ENCODE measurements at places on chromosomes 1 and 21. TPM values are rescaled to one million over a fixed set of nuclear protein-coding genes. Genes with fewer than 3 reads are reported as not detected.

- no peak overlapping the region for H3K27ac ChIP-seq
- H3K27me3 ChIP-seq = no peaks in the 10 kb centered on the region
- no peak overlapping the region for H3K4me3 ChIP-seq
- no peak for DNase-seq
- no peaks in the 10 kb centered on the region for H3K4me1 ChIP-seq
Observed at GRCh38 chr1:147648933-147649332, 21.4 kb downstream of the ACP6 start.

DNA sequence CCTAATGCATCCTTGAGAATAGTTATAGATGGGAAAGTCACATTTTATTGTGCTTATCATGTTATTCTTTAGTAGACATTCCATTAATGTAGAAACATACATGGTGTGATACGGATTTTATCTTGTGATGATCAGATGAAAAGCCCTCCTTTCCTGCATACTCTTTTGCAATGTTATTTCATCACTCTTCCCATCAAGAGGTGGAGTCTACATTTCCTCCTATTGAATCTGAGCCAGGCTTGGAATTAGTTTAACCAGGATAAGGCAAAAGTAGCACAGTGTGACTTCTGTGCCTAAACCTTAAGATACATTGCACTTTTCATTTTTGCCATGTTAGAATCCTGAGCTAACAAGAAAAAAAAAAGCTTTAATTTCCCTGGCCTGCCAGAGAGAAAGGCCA is 393.7 kb upstream of the ST6GALNAC5 start:
- H3K4me3 ChIP-seq = no peak overlapping the region
- H3K27ac ChIP-seq = no peak overlapping the region
- no peaks in the 10 kb centered on the region for H3K36me3 ChIP-seq
- no peak for DNase-seq

- peak within 1 kb of the TSS; percentile 28 for H3K4me3 ChIP-seq
- peak within 1 kb of the TSS; percentile 92 for H3K27ac ChIP-seq
- no peaks in the 10 kb centered on the region for H3K27me3 ChIP-seq
- peak; percentile 96 for DNase-seq
- peaks cover 71% of the 10 kb centered on the region for H3K4me1 ChIP-seq
Observed at GRCh38 chr1:31703431-31704270, at the start of gene COL16A1. COL16A1 (minus strand) TSS chr1:31704017; CDS start chr1:31702193, 1,824 bp downstream.

DNA sequence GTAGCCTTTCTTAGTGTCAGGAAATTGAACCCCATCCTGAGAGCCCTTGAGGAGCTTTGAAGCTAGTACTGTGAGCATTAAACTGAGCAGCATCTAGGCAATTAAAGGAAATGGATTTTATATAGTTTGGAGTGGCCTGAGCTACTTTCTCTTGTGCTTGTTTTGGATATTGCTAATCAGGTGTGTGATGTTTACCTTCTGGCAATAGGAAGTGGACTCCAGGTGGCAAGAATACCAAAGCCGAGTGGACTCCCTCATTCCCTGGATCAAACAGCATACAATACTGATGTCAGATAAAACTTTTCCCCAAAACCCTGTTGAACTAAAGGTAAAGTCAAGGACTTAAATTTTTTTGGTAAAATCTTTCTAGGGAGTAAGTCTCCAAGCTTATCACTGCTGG is 79.4 kb downstream of the MACF1 start:
- peaks cover 40% of the 10 kb centered on the region for H3K36me3 ChIP-seq
- H3K27ac ChIP-seq = no peak overlapping the region
- no peak overlapping the region for H3K4me3 ChIP-seq
- DNase-seq = no peak
- H3K4me1 ChIP-seq = peaks cover 24% of the 10 kb centered on the region

CD101 gene
- total RNA-seq = 0.66 TPM

- DNase-seq = no peak
- H3K36me3 ChIP-seq = no peaks in the 10 kb centered on the region
- H3K4me3 ChIP-seq = no peak overlapping the region
- H3K27me3 ChIP-seq = no peaks in the 10 kb centered on the region
- H3K27ac ChIP-seq = no peak overlapping the region
Observed at GRCh38 chr1:184146202-184146601, 94.7 kb downstream of the TSEN15 start.

- peaks cover 79% of the 10 kb centered on the region for H3K4me1 ChIP-seq
- peaks cover under 1% of the 10 kb centered on the region for H3K36me3 ChIP-seq
- DNase-seq = peak; percentile 93
- no peak overlapping the region for H3K4me3 ChIP-seq
Observed at GRCh38 chr1:225817611-225818061, 7.7 kb downstream of the EPHX1 start.

DNA sequence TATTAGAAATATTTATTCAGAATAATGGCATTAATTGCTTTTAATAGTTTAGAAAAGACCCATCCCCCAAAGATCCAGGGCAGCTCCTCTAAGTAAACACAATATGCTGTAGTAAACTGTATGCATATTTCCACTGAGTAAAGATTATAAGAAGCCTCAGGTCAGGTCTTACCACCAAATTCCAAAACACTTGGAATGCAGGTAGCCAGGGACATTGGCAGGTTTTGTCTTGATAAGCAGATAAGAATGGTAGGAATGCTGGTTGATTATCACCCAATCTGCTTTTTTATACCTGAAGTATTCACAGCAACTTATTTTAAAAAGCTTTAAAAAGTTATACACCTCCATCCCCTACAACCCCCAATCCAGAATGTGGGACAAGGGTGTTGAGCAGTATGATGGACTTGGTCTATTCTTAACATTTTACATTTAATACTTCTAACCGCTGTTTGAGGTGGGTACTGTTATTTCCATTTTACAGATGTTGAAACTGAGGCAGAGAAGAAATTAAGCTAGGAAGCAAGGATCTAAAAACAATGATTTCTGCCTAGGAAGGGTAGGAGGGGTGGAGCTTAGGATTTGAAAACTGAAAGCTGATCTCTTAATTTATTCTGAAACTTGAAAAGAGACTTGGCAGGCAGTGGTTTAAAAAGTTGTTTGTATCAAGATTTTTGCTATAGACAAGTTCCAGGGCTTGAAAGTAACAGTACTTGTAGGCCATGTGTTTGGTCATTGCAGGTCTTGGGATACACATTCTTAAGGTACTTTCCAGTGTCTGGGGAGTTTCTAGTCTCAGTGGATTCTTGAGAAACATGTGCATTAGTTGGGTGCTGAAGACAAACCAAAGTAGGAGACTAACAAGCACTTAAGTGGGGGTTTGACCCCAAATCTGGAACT is 15.6 kb upstream of the THEM4 start:
- H3K4me1 ChIP-seq = no peaks in the 10 kb centered on the region
- no peak overlapping the region for H3K27ac ChIP-seq
- DNase-seq = no peak
- H3K4me3 ChIP-seq = no peak overlapping the region

- H3K27ac ChIP-seq = peak overlapping the region; percentile 87
- H3K36me3 ChIP-seq = no peaks in the 10 kb centered on the region
- H3K27me3 ChIP-seq = no peaks in the 10 kb centered on the region
- H3K4me1 ChIP-seq = no peaks in the 10 kb centered on the region
- DNase-seq = peak; percentile 69
- no peak overlapping the region for H3K4me3 ChIP-seq
Observed at GRCh38 chr1:203324105-203325025, 19.0 kb downstream of the BTG2 start.

PEAR1 gene
- total RNA-seq = 6.9 TPM

DNA sequence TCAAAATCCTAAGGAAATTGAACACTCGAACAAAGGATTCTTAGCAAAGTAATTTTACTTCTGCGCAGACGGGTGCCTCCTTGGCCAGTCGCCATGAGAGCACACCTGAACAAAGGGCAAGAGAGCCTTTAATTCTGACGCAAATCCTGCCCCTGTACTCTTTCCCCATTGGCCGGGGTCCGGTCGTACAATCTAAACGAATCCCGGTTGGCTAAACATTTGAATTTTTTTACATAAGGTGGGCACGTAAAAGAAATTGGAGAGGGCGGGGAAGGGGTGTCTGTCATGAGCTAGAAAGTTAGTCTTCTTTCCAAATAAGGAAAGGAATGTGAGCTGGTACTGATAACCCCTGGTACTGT is 8.2 kb upstream of the IL22RA1 start:
- no peak for DNase-seq
- H3K4me3 ChIP-seq = no peak overlapping the region
- no peaks in the 10 kb centered on the region for H3K36me3 ChIP-seq
- no peaks in the 10 kb centered on the region for H3K4me1 ChIP-seq
- peaks cover 33% of the 10 kb centered on the region for H3K27me3 ChIP-seq
- no peak overlapping the region for H3K27ac ChIP-seq

DNA sequence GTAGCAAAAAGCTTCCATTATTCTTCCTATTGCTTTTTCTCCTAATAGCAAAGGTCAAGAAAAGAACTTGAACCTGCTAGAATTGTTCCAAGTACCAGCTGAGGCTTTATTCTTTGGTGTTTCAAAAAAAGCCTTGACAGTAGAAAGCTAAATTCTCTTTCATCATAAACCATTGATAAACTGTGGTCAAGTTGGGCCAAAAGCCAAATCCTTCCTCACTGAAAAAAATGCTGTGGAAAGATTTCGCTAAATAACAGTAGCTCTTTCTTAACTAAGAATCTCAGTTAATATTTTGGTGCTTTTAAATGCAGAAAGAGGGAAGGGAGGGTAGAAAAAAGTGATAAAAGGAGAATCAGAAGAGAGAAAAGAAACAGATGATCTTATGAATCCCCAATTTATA is 14.0 kb upstream of the JAM2 start:
- H3K27ac ChIP-seq = no peak overlapping the region
- H3K4me3 ChIP-seq = no peak overlapping the region
- H3K36me3 ChIP-seq = no peaks in the 10 kb centered on the region
- no peaks in the 10 kb centered on the region for H3K4me1 ChIP-seq

FLG2 gene
- not detected for total RNA-seq

KRTAP19-3 gene
- not detected for total RNA-seq

- H3K4me1 ChIP-seq = peaks cover 39% of the 10 kb centered on the region
- no peak for DNase-seq
Observed at GRCh38 chr1:201059871-201060555, 36.5 kb upstream of the KIF21B start.

DNA sequence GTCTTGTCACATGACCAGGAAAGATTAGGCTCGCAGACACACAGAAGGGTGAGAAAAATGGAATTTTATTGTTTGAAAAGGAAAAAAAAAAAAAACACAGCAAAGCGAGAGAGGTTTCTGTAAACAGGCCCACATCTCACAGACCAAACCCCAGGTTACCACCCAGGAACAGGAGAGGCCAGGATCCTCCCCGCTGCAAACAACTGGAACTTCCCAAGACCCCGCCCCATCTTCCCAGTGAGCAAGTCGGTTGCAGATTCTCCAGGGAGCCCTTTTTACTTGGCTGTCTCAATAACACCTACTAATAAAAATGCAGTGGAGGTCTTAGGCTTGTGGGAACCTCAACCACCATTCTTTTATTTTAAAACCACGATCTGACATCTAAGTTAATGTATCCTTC is 84.7 kb upstream of the ETS2 start:
- H3K27me3 ChIP-seq = no peaks in the 10 kb centered on the region
- DNase-seq = no peak
- no peak overlapping the region for H3K27ac ChIP-seq
- H3K4me1 ChIP-seq = no peaks in the 10 kb centered on the region
